ENCODE measurements at places on chromosomes 12 and 14.

DNA sequence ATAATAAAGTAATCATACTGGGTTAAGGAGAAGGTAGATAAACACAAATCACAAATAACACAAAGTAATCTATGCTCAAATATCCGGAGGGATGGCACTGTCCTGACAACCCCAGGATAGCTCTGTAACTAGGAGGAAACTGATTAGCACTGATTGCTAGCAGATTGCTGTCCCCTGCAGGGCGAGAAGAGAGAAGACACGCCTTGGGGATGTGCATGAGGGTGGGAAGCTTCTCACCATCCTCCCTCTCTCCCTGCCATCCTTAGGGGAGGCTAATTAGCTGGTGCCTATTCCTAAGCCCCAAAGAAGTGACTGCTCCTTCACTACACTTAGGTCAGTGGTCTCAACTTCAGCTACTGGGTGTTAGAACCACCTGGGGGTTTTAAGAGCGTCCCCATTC lies 27.0 kb upstream of the TMEM260 start:
- no peak for DNase-seq

GRCh38 chr12:692274-692673 lies 29.0 kb upstream of the NINJ2 start:
- no peak for DNase-seq

DNA sequence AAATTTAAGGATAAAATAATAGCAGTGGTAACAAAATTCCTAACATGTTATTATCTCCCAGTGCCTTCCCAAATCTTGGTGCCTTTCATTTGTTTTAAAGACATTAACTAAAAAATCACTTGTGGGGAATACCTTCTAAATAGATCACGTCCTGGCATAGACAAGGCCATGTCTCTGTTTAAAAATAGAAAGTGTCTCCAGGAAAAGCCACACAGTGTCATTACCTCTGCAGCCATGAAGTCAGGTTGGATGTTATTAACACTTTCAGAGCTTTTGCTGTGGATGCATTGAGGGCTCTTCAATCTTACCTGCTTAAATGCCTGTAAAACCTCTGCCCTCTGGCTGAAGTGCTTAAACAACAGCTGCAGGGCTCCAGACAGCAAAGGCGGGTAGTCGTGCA lies 211.1 kb downstream of the ITPR2 start:
- DNase-seq, result no peak

- no peak for DNase-seq
Measured at GRCh38 chr12:108337235-108338223, 1.6 kb downstream of the CMKLR1 start.

GRCh38 chr14:73283608-73284379 lies 46.5 kb downstream of the PAPLN start:
- DNase-seq, result no peak

- DNase-seq, result no peak
Measured at GRCh38 chr14:55416866-55417265, 5.2 kb upstream of the ATG14 start.

DNA sequence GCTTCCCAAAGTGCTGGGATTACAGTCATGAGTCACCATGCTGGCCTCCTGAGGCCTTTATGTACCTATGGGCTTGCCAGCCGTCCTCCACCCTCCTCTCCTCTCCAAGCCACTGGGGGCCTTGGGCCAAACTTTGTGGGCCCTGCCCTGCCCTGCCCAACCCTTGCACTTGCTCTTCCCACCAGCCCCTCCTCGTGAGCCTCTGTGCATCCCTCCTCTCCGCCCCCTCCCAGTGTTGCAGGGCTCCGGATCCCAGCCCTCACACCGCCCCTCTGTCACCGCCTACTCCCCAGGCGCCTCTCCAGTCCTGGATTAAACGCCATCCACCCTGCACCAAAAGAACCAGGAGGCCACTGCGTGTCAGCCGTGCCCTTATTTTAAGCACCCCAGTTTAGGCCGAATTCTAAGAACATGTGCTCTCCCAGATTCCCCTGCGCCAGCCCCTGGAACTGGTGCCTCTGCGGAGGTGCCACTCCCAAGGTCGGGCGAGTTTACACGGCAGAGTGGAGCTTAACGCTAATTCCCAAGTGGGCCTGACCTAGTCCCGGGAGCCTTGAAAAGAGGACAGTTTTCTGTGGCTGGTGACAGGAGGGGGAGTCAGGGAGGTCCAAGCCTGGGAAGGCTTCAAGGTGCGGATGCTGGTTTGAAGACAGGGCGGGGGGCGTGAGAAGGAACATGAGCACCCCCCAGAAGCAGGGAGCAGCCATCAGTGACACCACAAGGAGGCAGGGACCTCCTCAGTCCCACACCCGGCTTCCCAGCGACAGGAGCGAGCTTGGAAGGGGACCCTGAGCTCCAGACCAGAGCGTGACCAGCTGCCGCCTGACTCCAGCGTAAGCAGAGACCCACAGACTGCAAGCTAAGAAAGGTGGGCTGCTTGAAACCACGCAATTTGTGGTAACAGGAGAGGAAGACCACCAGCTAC lies 21.2 kb upstream of the CDCA4 start:
- DNase-seq, result no peak

GRCh38 chr12:48787791-48788523 lies 932 bp downstream of the ADCY6 start:
- no peak for DNase-seq

DNA sequence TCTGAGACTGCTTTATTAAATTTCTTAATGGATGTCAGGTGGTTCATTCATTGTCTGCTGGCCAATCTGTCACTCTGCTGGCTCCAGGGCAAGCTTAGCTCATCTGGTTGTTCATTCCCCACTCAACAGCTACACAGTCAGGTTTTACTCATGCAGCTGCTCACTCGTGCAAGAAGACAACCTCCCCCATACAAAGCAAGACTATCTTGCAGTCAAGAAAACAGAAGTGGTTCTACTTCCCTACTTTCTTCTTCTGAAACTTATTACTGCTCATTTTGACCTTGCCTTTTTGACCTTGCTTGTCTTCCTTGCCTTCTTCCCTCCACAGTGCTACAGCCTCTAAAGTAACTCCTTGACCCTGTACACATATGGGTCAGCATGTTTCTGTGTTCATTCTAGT lies 277.9 kb downstream of the SSPN start:
- DNase-seq, result no peak

DNA sequence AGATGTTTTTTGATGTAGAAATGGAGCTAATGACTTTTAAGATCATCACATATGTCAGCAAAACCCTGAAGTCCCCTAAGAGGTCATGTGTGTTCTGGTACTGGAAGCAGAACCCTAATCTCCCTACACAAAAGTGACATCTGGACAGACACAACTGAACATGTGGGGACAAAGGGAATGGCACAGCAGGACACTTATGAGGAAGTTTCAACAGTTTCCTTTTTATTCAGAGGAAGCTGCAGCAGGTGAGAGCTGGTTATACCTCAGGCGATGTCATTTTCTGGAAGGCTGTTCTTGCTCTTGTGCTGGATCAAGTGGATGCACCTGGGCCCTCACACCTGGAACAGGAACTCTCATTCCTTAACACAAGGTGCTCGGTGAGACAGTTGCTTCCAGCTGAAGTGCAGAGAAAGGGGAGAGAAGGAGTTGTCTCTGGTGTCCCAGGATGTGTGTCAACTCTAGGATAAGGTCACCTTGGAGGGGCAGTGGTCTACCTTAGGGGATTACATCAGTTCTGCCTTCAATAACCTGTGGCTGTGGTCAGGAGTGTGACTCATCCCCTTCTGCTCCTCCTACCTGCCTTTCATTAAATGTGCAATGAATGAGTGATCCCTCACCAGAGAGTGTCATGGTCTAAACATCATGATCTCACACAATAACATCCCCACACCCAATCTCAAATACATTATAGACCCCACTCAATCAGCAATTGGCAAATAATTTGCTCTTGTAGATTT lies 463.4 kb downstream of the TMEM121 start:
- no peak for DNase-seq

GRCh38 chr12:122184517-122184916 lies 1.6 kb downstream of the LRRC43 start:
- no peak for DNase-seq

DNA sequence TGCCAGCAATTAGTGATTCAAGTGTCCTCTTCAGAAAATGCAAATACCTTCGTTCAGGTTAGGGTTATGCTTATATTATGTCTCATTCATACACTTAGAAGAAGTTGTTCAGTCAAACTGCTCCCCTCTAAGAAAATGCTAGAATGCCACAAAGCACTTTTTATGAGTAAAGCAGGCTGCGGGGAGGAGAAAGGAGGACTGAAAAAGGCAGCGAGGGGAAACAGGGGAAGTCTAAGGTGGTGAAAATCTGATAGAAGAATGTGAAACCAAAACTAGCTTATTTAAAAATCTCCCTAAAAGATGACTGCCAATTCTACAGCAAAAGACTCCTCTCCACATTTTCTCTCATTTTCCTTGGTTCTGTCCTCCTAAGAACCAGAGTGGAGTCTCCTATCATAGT lies 70.1 kb downstream of the PRKD1 start:
- DNase-seq, result no peak

GRCh38 chr14:22303589-22304195 lies 285.3 kb downstream of the DAD1 start:
- no peak for DNase-seq

DNA sequence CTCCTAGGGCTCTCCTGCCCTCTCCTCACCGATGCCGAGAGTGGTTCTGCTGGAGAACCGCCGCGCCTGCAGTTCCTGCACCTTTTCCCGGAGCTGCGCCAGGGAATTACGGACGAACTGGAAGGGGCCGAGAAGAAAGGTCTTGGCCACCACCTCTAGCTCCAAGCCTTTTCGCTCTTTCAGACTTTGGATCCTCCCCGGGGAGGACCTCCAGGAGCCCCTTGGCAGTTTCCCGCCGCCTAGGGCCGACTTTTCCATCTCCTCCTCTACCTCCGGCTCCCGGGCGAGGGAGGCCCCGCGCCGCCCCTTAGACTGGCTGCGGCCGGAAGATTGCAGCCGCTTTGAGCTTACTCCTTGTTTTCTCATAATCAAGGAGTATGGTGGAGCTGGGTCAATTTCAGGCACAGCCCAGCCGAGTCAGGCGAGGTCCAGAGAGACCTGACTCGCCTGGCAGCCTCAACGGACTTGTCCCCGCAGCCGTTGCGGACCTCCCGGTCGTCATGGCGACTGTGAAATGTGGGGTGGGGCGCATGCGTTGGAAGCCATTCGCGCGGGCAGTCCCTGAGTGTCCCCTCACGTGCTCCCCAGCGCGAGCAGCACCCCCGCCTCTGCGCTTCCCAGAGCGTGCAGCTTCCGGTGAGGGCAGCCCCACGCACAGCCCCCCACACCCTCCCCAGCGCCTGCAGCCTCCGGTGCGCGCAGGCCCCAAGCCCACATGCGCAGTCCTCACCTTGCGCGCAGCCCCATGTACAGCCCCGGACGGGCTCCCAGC lies at the start of gene DPY19L2:
Gene DPY19L2 (minus strand): TSS at position 466 of the 772 bp plus-strand sequence. CDS start 100 bp downstream, at position 366.
- DNase-seq, result no peak

- no peak for DNase-seq
Measured at GRCh38 chr14:73620268-73620667, 8.0 kb downstream of the ACOT6 start.

GRCh38 chr12:49189731-49190716 lies 1.1 kb upstream of the TUBA1A start:
- DNase-seq, result no peak
